CD8-positive, alpha-beta memory T cell (primary cell): ENCODE measurements at places on chromosomes 3 and 15. TPM values are rescaled to one million over a fixed set of nuclear protein-coding genes. Genes with fewer than 3 reads are reported as not detected.

DNA sequence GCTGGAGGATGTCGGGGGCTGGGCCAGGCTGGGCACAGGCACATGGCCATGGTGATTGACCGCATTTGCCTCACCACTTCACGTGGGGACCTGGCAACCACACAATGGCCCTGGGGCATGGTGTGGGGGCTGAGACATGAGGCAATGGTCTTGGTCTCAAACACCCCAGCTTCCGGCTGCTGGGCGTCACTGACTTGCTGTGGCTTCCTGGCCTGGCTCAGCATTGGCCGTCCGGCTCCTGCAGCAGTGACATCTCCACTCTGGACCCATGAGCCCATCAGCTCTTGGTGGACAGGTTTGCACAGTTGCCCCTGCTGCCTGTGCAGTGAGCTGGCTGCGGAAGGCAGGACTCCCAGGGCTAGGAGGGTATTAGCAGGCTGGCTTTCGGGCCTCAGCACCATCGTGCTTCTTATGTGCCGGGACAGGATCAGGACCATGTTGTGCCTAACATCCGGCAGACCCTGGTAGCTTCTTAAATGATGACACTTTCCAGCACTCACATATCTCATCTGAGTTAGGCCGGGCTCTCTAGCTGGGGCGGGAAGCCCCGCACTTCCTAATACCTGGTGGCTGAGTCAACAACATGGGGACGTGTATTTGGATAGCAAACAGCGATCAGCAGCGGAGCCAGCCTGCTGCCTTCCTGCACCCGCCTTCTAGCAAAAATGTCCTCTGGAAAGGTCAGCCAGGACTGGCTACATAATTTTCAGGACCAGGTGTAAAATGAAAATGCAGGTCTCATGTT, 34.1 kb downstream of the ZNF710 start:
- H3K27ac ChIP-seq: peak overlapping the region; percentile 33
- DNase-seq: no peak
- peak overlapping the region; percentile 20 for H3K4me3 ChIP-seq
- H3K36me3 ChIP-seq: no peaks in the 10 kb centered on the region

- H3K4me3 ChIP-seq: no peak overlapping the region
- H3K27me3 ChIP-seq: no peaks in the 10 kb centered on the region
- no peak for DNase-seq
- H3K4me1 ChIP-seq: no peaks in the 10 kb centered on the region
- no peak overlapping the region for H3K27ac ChIP-seq
- no peaks in the 10 kb centered on the region for H3K36me3 ChIP-seq
Observed at GRCh38 chr3:188901126-188901525, 270.6 kb upstream of the TPRG1 start.

- H3K36me3 ChIP-seq: no peaks in the 10 kb centered on the region
- no peak for DNase-seq
- no peaks in the 10 kb centered on the region for H3K27me3 ChIP-seq
- no peak overlapping the region for H3K4me3 ChIP-seq
- H3K4me1 ChIP-seq: no peaks in the 10 kb centered on the region
- H3K27ac ChIP-seq: no peak overlapping the region
Observed at GRCh38 chr3:164222197-164222596, 856.1 kb downstream of the SI start.

DNA sequence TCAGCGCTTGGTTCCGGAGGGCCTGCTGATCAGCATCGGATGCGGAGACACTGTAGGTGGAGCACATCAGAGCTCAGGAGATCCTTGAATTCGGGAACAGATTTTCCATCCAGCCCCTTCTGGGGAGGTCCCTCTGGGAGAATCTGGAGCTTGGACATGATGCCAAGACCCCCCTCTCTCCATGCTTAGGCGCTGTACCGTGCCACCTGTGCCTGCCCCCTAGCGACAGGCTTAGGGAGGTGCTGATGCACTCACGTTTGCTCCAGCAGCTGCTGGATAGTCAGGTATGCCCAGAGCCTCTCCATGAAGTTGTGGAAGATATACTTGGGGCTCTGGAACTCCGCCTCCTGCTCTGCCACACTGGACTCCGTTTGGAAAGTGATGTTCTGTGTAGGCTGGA, 9.7 kb downstream of the ITIH4 start:
- DNase-seq: no peak
- no peaks in the 10 kb centered on the region for H3K4me1 ChIP-seq
- no peak overlapping the region for H3K27ac ChIP-seq

- no peak overlapping the region for H3K4me3 ChIP-seq
- H3K27ac ChIP-seq: no peak overlapping the region
- DNase-seq: no peak
- peaks cover 3% of the 10 kb centered on the region for H3K27me3 ChIP-seq
- no peaks in the 10 kb centered on the region for H3K36me3 ChIP-seq
- H3K4me1 ChIP-seq: peaks cover 5% of the 10 kb centered on the region
Observed at GRCh38 chr15:40241269-40242212, 2.7 kb downstream of the PAK6 start.

DNA sequence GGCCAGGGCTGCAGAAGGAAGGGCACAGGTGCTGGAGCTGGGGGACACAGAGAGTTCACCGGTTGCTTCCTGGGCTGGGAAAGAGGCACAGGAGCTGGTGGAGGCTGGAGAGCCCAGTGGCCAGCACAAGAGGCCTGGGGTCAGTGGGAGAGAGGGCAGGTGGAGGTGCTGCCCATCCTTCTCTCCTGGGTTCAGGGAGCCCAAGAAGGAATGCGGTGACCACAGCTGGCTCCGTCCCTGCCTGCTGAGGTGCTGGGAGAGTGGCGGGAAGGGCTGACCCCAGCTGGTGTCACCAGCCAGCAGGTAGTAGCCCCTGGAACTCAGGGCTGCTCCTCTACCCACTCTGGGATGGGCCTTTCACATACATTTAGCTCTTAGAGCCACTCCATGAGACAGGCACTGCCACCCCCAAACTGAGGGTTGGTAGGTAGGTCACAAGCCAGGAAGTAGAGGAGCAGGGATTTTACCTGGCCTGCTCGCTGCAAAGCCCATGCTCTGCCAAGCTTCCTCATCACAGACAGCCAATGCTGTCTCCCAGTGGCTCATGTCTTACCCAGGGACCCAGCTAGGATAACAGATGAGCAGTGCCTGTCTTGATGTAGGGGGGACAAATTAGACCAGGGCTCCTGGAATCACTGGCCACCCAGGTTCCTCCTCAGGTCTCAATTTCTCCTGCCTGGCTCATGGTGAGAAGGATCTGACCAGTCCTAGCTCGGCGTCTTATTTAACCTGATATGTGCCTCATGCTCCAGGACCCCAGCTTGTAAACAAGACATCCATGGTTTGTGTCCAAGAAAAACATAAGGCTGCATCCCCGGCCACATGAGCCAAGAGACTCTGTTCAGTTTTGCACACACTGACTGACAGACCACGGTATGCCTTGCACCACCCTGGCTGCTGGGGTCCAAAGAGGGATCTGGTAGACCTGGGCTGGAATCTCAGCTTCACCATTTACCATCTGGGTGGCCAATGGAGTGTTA, 119.2 kb downstream of the CORO2B start:
- H3K27ac ChIP-seq: no peak overlapping the region
- no peak overlapping the region for H3K4me3 ChIP-seq
- H3K4me1 ChIP-seq: peaks cover 5% of the 10 kb centered on the region
- no peak for DNase-seq

UBA7 gene
- 58.3 TPM for total RNA-seq
